ENCODE measurements at places on chromosomes 12 and 14.

DNA sequence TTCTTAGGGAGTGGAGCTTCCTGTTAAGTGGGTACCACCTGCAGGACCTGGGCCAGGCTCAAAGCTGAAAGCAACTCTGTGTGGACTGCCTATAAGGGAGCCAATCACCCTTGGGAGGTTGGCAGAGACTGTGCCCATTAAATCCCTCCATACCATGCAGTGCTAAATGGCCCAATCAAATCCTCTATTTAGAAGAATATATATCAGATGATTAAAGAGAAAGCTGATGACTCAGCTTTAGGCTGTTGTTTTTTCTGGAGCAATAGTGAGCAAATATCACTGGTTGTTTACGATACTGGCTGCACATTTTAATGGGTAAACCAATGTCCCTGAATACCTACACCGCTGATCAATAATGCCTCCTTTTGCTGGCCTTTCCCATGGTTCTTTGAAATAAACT lies 101.3 kb downstream of the TMX1 start:
- DNase-seq = no peak

- DNase-seq = no peak
Observed at GRCh38 chr14:69664865-69665526, 53.6 kb downstream of the SUSD6 start.

- no peak for DNase-seq
Observed at GRCh38 chr14:61836184-61836583, 74.0 kb downstream of the SNAPC1 start.

DNA sequence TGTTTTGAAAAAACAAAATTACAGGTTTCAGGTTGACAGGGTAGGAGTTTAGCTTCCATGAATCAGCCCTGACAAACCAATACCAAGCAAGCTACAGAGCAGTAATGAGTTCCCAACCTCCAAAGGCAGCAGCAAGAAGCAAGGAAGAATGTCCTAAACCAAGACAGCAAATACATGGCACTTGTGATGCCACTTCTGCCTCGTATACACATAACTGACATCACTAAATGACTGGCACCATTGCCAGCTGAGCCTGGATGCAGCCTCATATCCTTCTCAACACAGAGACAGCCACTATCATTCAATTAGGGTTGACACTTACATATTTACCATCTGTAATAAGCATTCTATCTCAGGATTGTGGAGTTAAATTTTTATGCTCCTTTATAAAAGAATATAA lies 35.0 kb upstream of the MDM1 start:
- peak; percentile 42 for DNase-seq
